ENCODE measurements at places on chromosomes 12 and 14.

GRCh38 chr12:34406996-34407300, 384.7 kb downstream of the ALG10 start:
- no peak for DNase-seq

GRCh38 chr12:88986056-88986455, 366.2 kb downstream of the DUSP6 start:
- no peak for DNase-seq

- no peak for DNase-seq
Observed at GRCh38 chr14:55327179-55327578, 56.0 kb downstream of the FBXO34 start.

- DNase-seq = no peak
Observed at GRCh38 chr14:77111021-77111420, 13.0 kb downstream of the CIPC start.

- no peak for DNase-seq
Observed at GRCh38 chr12:77996670-77997069, 166.0 kb downstream of the NAV3 start.

DNA sequence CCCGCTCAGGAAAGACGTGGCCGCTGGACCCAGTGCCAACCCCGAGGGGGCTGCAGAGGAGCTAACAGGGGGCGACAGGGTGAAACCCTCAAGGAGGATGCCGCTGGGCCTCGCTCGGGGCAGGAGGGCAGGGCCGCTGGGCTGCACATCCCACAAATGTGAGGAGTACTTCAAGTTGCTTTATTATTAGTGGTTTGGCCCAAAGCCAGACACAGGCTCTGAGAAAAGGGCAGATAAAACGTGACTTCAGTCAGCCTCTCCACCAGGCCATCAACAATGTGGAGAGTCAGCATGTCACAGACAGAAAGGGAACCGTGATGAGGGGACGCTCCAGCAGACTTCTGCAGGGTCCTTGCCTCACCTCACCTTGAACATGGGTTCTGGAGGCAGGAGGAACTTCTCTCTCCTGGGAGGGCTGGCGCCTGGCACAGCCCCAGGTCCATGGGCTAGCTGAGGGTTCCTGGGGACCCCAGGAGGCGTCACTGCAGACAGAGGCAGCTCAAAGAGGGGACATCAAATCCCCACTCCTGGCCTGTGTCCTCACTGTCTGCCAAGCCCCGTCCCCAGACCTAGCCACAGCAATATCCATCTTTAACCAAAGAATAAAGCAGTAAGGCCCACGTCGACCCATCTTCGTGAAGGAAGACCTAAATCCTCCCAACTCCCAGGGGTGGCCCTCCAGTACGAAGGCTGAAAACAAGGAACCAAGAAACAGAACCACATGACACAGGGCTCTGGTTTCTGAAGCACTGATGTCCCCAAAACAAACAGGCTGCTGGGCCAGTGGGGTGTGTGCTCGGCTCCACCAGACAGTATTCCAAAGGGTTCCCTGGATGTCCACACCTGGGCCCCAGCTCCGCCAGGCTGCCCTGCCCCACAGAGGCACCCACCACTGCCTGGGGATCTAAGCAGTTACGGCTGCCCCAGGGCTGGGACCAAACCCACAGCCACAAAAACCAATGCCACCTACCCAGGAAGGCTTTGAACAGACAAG, 35.1 kb downstream of the CCDC85C start:
- no peak for DNase-seq

DNA sequence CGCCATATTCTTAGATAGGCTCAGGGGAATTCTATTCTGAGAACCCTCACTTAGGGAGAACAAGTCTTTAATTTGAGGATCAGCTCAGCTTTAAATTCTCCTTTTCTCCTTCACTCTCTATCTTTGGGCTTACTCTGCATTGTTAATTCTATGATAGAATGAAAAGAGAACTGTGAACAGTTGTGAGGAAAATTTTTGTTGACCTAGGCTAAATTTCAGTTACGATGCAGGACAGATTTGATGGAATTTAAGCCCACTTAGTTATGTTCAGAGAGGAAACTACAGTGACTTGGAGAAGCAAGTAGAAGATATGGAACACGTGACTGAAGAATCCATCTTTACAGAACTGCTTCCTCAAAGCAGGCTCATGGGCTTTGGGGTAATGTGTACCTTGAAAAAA, 82.7 kb downstream of the TBC1D30 start:
- DNase-seq = no peak

DNA sequence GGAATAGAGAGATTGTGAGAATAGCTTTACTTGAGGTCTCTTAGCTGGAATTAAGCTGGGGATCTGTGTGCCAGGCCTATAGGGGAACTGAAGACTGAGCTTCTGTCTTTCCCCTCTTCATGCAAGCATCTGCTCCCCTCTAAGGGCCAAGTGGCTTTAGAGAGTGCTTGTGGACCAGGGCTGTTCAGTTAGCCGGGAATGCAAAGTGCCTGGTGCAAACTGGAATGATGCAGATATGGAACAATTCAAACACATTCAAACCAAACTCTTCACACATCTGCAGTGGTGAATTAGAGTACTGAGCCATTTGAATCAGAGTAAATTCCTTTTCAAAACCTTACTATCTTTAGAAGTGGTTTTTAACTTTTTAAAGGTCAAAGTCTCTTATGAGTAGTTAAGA, 99.0 kb downstream of the LIN7A start:
- no peak for DNase-seq

DNA sequence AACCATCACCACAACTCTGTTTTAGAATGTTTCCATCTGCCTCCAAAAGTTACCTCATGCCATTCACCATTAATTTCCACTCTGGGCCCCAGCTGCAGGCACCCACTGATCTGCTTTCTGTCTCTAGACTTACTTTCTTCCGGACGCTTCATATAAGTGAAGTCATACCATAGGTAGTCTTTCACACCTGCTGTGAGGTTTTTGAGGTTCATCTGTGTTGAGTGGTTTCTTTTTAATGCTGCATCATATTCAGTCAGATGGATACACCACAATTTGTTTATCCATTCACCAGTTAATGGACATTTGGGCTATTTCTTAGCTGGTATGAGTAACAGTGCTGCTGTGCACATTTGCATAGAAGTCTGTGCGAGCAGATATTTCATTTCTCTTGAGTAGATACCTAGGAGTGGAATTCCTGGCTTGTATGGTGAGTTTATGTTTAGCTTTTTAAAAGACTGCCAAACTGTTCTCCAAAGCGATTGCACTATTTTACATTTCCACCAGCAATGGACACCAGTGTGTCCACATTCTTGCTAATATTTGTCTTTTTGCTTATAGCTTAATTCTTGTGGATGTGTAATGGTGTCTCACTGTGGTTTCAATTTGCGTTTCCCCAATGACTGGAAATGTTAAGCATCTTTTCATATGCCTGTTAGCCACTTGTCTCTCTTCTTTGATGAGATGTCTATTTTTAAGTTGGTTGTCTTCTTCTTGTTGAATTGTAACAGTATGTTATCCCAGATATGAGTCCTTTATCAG, 48.3 kb downstream of the ZFYVE21 start:
- no peak for DNase-seq

DNA sequence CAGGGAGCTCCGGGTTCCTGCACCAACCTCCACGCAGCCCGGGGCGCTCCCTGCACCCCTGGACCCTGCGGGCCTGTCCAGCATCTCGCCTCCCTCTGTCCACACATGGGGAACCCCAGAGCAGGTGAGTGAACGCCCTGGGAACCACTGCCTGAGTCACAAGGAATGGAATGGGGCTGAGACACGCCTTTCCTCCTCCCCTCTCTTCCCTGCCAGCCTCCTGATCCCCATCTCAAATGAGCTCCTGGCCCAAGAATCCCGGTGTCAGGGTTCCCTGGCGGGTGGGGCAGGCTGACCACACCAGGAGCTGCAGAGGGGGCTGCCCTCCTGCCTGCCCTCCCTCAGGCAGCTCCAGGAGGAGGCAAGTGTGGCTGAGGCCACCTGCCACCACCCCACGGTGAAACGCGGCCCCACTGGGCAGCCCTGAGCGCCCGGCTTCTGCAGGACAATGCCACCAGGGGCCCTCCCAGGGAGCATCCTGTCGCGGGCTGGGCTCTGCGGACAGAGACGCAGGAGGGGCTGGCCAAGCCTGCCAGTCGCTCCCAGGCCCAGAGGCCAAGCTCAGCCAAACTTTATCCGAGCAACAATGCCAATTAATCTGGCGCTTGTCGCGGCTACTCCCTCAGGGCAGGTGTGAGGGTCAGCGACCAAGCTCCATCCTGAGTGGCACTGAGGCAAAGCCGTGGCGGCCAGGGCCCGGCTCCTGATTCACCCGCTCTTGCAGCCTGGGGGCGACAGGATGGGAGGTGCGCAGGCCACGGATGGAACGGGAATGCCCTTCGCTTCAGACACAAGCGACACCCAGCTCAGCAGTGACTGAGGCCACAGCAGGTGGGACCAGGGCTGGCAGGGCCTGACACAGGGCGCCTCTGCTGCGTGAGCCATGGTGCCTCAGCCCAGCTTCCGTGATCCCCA, 44.3 kb downstream of the GALNT9 start:
- DNase-seq = no peak

- DNase-seq = no peak
Observed at GRCh38 chr12:101929365-101930041, 52.1 kb downstream of the DRAM1 start.

DNA sequence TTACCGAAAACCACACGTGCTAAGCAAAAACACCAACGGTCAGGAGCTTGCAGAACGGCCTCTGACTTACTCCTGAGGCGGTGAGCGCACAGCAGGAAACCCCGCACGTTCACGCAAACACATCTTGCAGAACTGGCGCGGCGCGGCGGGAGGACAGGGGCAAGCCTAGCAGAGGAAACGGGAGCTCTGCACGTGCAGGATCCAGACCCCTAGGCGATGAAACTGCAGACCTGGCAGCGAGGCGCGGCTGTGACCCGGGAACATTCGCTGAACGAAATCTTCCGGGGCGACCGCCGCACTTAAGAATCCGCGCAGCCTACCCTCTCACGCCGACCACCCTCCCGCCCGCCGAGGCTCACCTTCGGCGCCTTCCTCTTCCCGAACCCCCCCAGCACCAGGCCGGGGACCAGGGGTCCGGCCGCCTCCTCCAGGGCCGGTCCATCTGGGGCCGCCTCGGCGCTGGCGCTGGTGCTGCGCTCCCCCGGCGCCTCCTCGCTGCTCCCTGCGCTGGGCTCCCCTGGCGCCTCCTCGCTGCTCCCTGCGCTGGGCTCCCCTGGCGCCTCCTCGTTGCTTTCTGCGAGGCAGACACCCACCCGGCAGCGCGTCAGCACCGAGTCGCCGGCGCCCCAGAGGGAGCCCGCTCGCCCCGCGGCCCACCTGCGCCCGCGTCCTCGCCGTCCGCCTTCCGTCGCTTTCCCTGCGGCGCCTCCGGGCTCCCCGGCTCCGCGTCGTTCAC, 615 bp downstream of the DDX51 start:
- DNase-seq = no peak

- no peak for DNase-seq
Observed at GRCh38 chr12:124630791-124631313, 63.4 kb upstream of the NCOR2 start.

DNA sequence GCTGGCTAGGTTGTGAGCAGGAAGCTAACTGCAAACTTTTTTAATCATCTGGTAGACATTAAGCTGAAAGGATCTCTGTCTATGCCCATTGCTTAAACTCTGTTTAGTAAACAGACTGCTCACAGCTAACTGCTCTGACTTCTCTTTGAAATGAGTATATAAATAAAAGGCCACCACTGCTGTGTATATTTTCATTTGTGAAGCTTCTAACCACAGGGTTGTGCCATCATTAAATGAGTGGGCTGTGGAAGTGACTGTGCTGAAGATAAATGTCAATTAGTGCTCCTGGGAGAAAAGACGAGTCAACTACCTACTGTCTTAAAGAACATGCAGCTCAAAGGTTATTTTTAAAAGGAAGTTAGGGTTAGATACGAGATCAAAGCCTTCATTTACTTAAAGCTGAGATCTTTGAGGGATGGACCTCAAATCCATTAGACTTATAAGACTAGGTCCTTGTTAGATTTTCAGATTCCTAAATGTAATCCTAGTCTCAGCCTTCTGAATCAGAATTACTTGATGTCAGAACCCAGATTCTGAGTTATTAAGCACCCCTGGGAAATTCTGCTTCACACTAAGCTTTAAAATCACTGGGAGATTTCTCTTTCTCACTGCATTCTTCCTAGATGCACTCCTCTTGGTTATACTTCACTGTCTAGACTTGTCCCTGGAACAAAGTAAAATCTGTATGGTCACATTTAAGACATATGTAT, 213.1 kb upstream of the FLRT2 start:
- no peak for DNase-seq

GRCh38 chr12:49568442-49569162, 660 bp upstream of the MCRS1 start:
- DNase-seq = no peak

GRCh38 chr12:89047856-89048418, 304.4 kb downstream of the DUSP6 start:
- no peak for DNase-seq

- no peak for DNase-seq
Observed at GRCh38 chr12:26416550-26416949, 221.2 kb downstream of the SSPN start.

DNA sequence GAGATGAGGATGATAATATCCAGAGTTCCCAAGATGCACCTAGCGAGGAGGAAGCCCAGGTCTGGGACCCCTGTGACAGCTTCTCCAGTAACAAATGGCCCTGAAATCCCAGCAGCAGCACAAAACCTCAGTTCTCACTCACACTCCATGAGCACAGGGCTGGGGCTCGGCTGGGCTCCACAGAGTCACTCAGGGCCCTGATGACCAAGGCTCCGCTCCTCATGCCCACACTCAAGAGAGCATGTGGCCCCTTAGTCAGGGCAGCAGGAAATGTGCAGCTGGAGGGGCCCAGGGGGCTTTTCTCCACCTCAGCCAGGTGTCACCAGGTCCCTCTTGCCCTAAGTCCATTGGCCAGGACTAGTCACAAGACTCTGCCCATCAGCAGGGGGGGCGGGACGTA, 242.7 kb upstream of the SFSWAP start:
- no peak for DNase-seq

DNA sequence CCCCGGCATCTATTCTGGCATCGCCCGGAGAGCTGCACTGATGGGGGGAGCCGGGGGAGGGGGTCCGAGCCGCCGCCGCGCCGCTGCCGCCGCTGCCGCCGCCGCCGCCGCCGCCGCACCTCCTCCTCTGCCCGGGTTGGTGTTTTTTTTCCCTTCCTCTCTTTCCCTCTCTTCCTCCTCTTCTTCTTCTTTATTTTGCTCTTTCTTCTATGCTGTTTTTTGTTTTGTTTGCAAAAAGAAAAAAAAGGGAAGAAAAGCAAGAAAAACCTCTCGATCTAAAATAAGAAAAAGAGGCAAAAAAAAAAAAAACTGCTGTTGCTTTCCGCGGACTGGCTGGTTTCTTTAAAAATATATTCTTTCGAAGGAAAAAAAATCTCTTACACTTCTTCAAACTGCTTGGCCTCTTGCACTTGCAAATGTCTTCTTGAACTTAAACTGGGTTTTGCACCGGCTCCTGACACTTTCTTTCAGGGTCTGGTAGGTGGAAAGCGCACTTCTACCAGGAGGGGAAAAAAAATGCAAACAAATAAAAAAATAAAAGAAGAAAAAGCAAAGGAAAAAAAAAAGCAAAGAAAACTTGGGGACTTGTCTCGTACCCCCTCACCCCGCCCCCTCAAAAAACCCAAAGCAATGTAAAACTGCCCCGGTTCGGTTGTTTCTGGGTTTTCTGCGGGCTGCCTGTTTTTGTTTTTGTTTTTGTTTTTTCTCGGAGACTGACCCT, 616 bp downstream of the BCL11B start:
- no peak for DNase-seq

All from omental fat pad (tissue), 4 donors.